HS-5 (cell line): ENCODE measurements at places on chromosomes 2 and 18.

GRCh38 chr18:67672716-67673115 lies 156.2 kb upstream of the DSEL start:
- no peak for DNase-seq

GRCh38 chr2:64203858-64204632 lies 59.8 kb upstream of the PELI1 start:
- no peak for DNase-seq

- no peak for DNase-seq
Measured at GRCh38 chr18:35506024-35506712, 8.4 kb upstream of the INO80C start.

DNA sequence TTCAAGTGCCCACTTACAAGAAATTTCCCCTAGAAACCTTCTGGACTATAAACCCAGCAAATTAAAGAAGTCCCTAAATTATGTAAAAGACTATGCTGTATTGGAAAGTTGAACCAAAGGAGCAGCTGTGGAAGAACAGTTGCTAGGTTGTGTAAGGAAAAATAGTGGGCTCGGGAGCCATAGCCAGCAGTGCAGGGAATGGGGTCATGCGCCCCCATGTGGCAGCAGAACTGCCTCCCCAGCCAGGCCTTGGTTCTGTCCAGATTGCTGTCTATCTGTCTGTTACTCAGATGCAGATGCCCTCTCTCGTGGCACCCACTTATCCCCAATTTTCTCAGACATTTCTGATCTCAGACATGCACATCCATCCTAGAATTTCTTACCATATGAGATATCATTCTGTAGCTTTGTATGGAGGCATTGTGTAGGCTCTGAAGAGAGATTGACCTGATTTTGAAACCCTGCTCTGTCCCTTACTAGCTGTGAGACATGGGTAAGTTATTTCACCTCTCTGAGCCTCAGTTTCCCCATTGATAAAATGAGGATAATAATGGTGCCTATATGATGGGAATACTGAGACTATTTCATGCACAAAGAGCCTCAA lies 258.3 kb downstream of the SS18 start:
- peak; percentile 22 for DNase-seq

DNA sequence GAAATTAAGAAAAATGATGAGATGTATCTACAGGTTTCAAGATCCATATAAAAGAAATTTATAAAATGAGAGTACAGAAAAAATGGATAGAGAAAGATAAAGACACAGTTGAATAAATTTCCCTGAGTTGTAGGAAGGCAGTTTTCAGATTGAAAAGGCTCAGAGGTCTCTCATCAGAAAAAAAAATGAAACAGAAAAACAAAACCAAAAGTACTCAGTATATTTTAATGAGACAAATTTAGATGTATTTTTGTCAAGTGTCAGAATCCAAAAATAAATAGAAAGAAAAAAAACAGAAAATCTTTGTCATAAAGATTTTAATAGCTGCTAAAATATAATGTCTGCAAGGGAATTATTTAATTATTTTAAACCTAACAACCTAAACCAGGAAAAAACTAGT lies 520.5 kb downstream of the KCNJ3 start:
- no peak for DNase-seq
